HS-5 (cell line): ENCODE measurements at places on chromosomes 11 and 22.

GRCh38 chr11:107921997-107922396, 6.3 kb upstream of the RAB39A start:
- no peak for DNase-seq

DNA sequence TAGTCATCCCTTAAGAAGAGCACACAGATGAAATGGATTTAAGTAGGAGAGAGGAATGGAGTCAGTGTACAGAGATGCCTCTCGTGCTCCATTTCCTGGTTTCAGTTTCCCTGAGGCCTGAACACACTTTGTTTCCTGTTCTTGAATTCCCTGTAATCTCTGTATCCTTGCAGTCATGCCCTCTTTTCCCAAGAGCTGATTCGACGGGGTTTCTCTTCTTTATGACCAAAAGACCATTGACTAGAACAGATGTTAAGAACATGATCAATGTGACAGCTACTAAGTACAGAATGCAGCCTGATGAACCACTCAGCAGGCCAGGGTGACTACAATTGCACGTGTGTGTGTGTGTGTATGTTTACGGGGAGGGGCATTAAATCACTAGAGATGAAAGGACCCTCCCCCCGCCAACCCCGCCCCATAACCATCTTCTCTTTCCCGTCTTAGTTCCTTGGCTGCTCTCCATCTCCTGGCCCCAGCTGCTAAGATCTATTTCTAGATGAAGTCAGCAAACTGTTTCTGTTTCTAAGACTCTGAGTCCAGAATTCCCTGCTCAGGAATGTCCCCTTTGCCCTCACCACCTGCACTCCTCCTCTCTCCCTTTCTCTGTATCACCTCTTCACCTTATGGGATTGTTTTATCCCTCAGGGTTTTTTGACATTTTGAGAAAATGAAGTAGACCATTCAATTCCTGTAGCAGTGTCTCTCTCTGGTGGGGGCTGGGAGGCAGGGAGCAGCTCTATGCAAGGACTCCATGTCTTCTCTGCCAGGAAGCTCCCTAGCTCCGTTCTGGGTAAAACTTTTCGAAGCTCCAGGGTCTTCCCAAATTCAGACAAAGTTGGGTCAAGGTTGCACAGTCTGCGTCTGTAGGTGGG, 26.0 kb downstream of the SLC22A6 start:
- no peak for DNase-seq

GRCh38 chr11:76676636-76677457, 6.3 kb upstream of the LRRC32 start:
- DNase-seq = no peak

DNA sequence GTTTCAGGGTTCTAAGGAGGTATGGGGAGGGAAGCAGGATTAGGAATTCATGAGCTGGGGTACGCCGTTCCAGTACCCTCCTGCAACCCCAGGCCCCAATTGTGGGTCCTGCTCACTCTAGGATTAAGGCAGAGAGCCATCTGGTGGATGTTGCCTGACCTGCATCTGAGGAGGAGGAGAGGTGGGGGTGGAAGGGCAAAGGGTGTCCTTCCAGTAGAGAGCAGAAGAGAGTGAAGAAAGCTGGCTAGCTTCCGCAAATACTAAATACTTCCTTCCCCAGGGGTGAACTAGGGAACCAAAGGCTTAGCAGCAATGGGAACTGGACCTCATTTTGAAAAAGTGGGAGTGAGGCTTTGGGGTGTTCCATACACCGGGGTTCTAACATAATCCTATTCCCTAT, 10.6 kb downstream of the LRRC51 start:
- no peak for DNase-seq

DNA sequence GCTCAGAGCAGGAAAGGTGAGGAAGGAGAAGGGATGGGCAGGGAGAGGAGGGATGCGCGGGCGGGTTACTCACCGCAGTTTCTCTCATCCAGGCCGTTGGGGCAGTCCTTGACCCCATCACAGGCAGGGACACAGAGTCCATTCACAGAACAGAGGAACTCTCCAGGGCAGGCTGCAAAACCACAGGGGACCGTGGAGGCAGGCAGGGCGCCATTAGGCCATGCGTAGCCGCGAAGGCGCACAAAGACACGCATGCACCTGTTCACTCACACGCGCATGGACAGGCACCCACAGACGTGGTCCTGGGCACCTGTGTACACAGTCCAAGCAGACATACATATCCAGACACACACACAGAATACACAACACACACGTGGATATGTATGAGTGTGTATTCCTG, 23.0 kb downstream of the KCTD17 start:
- DNase-seq = no peak

- DNase-seq = no peak
Observed at GRCh38 chr11:2377511-2378443, 667 bp downstream of the CD81 start.

DNA sequence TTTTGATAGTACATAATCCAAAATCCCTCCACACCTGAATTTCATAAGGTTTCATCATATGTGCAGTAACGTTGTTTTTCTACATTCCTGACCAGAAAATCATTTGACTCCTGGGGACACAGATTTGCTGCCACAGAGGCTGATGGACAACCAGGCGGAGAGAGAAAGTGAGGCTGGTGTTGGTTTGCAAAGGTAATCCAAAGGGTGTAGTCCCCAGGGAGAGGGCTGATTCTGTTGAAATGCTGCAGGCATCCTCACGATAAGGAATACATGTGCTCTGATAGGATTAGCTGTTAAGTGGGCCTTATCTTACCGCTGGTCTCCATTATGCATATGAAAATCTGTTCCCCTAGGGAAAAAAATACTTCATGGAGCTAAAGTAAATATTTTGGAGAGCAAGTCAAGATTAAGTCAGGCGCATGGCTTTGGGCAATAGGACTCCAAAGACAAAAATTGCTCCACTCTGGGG, 8.1 kb downstream of the APOL6 start:
- no peak for DNase-seq

DNA sequence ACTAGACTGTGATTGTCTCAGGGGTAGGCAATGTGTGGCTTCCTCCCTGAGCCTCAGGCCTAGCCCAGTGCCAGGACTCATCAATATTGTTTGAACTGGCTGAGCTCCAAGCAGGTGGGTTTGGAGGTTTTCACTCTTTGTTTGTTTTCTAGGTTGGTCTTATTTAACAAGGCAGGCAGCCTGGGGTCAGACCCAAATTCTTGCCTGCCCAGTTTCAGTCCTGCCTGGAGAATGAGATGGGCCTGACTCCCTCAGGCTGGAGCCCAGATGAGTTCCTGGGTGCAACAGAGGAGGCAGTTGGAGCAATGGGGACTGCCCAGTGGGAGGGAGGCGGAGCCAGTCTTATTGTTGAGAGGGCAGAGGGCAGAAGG, 28.3 kb upstream of the TP53I11 start:
- DNase-seq = no peak

DNA sequence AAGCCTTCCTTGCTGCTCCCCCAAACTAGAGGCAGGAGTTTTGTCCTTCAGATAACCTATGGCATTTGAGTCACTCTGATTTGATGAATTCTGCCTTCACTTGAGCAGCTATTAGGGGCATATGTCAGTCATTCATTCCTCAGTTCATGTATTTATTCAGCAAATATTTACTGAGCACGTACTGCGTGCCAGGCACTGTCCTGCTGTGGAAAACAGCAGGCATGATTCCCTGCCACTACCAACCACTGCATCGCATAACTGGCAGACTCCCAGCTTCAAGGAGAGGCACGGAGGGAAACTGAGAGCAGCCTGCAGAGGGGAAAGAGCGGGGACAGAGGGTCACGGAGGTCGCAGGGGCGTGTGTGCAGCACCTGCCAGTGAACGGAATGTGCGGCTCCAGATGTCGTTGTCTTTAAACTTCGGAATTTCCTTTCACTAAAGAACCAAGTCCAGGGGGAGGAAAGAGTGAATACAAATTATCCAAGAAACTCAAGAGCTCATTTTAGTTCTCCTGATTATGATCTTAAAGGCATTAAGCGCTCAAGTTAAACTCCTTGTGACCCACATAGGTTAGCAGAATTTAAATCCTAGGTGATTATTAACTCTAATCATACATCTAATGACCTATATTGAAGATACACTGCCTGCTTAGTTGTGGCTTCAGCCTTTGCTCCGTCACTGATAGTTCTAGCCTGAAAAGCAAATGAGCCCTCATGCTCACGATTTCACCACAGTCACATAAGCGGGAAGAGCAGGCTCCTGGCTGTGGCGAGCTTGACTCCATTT, 12.6 kb downstream of the PPARA start:
- DNase-seq = no peak

DNA sequence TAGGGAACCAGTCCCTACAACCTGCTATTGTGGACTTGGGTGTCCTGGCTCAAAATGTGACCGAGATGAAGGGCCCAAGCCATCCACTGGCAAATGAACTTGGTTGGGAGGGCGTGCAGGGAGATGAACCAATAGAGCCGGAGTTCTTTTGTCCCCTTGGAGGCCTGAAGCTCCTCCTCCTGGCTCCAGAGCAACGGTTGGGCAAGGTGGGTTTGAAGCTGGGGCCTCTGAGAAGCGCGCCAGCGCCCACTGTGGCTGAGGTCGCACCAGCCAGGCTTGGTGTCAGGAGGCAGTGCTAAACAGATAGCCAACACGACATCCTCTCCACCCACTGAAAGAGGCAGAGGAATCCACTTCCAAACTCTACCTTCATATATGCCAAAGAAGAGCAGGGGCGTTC, 36.0 kb upstream of the PACSIN2 start:
- DNase-seq = no peak

- no peak for DNase-seq
Observed at GRCh38 chr11:133901316-133901715, 55.5 kb downstream of the IGSF9B start.

DNA sequence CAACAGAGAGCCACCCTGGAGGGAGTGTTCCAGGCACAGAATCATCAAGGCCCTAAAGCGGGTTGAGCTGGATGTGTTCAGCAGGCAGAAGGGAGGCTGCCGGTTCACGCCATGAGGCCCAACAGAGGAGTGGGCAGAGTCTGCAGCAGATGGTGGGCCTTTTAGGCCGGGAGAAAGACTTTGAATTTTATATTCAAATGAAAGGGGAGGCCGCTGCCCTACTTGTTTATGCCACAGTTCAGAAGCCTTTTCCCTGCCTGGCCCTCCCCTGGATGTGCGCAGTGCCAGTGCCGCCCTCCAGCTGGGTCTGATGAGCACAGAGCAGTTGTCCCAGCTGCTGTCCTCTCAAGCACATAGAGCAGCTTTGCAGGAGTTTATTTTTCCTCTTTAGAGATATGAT, 46.9 kb upstream of the TTC12 start:
- no peak for DNase-seq

- DNase-seq = no peak
Observed at GRCh38 chr11:76658651-76659650, 11.6 kb downstream of the LRRC32 start.

DNA sequence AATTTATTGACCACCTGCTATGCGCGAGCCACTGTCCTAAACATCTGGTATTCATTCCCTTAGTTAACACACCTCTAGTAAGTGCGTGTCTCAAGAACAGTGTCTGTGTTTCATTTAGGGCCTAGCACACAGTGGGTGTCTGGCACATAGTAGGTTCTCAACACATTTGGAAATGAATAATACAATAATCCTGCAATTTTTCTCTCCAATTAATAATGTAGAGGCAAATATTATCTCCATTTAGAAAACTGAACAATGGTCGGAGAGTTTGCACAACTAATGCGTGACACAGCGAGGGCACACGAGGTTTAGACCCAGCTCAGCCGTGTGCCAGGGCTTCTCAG, 4.0 kb upstream of the NCF4 start:
- DNase-seq = no peak

- no peak for DNase-seq
Observed at GRCh38 chr11:45073685-45074141, 72.7 kb upstream of the PRDM11 start.

DNA sequence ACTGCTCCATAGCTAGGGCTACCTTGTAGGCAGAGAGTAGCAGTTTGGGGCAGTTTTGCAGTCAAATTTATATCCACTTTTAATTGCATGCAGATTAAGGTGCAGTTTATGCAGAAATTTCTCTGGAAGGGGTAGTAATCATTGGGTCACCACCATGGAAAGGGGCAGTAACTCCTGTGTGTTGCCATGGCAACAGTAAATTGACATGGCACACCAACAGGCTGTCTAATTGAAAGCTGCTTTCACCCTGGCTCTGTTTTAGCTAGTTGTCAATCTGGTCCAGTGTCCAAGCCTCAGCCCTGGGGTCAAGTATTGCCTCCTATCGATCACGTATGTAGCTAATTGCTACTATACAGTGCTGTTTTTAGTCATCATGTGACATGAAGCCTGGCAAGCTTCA, 786.1 kb upstream of the CNTN5 start:
- no peak for DNase-seq

DNA sequence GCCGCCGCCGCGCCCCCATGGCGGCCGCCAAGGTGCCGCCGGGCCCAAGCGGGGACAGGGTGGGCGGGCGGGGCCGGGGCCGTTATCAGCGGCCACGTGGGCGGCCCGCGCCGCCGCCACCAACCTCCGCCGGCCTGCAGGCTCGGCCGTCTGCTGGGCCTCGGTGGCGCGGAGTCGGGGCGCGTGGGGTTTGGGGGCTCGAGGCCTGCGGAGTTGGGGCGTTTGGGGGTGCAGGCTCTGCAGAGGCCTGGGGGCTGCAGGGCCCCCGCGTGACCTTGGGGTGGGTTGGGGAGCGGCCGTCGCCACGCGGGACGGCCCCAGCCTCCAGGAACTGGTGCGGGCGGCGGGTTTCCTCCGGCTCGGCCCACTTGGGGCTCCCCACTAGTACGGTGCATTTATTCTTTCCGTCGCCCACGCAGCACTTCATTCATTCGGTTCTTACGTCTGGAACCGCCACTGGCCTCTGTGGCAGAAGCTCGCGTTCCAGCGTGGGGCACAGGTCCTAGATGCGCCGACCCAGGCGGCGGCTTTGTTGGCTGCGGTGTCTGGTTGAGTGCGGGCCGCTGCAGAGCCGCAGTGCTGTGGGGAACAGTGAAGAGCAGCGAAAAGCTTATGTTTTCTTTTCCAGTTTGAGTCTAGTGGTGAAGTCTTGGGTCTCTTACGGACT, 740 bp upstream of the TRMT2A start:
- no peak for DNase-seq

DNA sequence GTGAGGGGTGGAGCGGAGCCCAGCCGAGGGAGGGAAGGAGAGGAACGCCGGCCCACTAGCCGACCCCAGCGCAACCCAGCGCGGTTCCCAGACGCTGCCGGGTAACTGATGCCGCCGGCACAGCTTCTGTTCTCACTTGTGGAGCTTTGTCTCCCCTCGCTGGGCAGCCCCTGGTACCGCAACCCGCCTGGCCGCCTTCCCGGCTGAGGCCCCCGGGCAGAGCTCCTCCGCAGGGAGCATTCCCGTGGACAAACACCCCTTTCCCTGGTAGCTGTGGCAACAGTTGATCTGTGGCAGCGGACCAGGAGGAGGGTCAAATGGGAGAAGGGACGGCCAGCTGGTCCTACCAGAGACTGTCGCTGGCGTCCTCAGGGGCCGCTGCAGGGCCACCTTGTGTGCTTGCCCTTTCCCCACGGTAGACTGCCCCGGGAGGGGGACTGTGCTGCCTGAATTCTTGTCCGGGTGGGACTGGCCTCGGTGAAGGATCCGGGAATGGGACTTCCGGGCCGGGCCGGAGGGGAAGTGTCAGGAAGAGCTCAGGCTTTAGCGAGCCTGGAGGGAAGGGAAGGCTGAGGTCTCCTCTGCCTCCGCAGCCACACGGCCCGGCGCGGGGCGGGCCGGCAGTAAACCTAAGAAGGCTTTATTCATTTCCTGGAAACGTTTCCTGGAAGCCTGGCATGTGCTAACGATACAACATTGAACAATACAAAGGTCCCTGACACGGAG, 468.0 kb downstream of the OPCML start:
- DNase-seq = no peak

- no peak for DNase-seq
Observed at GRCh38 chr11:75330291-75330690, 21.2 kb downstream of the ARRB1 start.
